ENCODE measurements at places on chromosomes 16 and 17. TPM values are rescaled to one million over a fixed set of nuclear protein-coding genes. Genes with fewer than 3 reads are reported as not detected.
A peak's percentile ranks its signal among the peaks of the same experiment; 100 is the strongest.

GRCh38 chr16:4026854-4027253 lies 89.4 kb downstream of the ADCY9 start:
- no peaks in the 10 kb centered on the region for H3K27me3 ChIP-seq
- DNase-seq: no peak
- no peak overlapping the region for H3K4me3 ChIP-seq
- H3K36me3 ChIP-seq: no peaks in the 10 kb centered on the region

The GINS2 gene
- 43.6 TPM for total RNA-seq

DNA sequence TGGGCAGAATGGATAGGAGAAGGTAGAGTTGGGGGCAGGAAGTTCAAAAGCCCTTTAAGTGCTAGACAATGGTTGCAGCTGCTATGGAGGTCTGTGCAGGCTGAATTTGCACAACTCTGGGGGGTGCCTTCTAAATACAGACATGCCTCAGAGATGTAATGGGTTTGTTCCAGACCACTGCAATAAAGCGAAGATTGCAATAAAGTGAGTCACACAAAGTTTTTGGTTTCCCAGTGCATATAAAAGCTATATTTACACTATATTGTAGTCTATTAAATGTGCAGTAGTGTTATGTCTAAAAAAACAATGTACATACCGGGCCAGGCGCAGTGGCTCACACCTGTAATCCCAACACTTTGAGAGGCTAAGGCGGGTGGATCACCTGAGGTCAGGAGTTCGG lies 60.5 kb upstream of the MYOCD start:
- H3K4me3 ChIP-seq: no peak overlapping the region
- DNase-seq: no peak
- no peak overlapping the region for H3K27ac ChIP-seq
- H3K27me3 ChIP-seq: no peaks in the 10 kb centered on the region
- H3K4me1 ChIP-seq: no peaks in the 10 kb centered on the region

GRCh38 chr17:44557651-44558285 lies 484 bp downstream of the FZD2 start:
- peaks cover 3% of the 10 kb centered on the region for H3K4me1 ChIP-seq
- no peak overlapping the region for H3K27ac ChIP-seq
- H3K36me3 ChIP-seq: no peaks in the 10 kb centered on the region
- no peak for DNase-seq
- H3K27me3 ChIP-seq: no peaks in the 10 kb centered on the region
- H3K4me3 ChIP-seq: peak overlapping the region; percentile 33

GRCh38 chr16:4704491-4704890 lies 11.1 kb downstream of the NUDT16L1 start:
- no peak for DNase-seq
- H3K4me3 ChIP-seq: no peak overlapping the region
- no peak overlapping the region for H3K27ac ChIP-seq
- H3K4me1 ChIP-seq: no peaks in the 10 kb centered on the region
- H3K36me3 ChIP-seq: peaks cover 65% of the 10 kb centered on the region

GRCh38 chr16:13958474-13958873 lies 38.5 kb downstream of the ERCC4 start:
- H3K4me1 ChIP-seq: no peaks in the 10 kb centered on the region
- DNase-seq: no peak
- H3K4me3 ChIP-seq: no peak overlapping the region
- no peak overlapping the region for H3K27ac ChIP-seq

DNA sequence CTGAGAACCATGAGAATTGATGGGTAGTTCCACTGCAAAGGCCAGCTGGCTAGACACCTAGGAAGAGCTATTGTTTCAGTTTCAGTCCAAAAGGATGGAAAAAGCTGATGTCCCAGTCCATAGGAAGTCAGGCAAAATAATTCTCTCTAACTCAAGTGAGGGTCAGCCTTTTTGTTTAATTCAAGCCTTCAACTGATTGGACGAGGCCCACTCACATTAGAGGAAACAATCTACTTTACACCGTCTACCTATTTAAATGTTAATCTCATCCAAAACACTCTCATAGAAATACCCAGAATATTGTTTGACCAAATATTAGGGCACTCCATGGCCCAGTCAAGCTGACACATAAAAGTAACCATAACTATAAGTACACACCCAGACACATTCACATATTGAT lies 14.4 kb upstream of the CCL13 start:
- no peaks in the 10 kb centered on the region for H3K4me1 ChIP-seq
- H3K27me3 ChIP-seq: no peaks in the 10 kb centered on the region

The SLC2A4 gene
- total RNA-seq: not detected
